ENCODE measurements at places on chromosomes 3 and 15.
A peak's percentile ranks its signal among the peaks of the same experiment; 100 is the strongest.

- DNase-seq = no peak
These were observed 41.9 kb downstream of the NMD3 start for GRCh38 chr3:161263057-161263456.

GRCh38 chr3:188439080-188439479 is 285.1 kb downstream of the LPP start:
- DNase-seq = peak; percentile 1

GRCh38 chr3:177481329-177481728 is 284.0 kb upstream of the TBL1XR1 start:
- DNase-seq = no peak

DNA sequence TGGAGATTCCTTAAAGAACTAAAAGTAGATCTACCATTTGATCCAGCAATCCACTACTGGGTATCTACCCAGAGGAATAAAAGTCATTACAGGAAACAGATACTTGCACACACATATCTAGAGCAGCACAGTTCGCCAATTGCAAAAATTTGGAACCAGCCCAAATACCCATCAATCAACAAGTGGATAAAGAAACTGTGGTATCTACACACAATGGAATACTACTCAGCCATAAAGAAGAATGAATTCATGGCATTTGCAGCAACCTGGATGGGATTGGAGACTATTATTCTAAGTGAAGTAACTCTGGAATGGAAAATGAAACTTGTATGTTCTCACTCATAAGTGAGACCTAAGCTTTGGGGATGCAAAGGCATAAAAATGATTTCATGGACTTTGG is 23.8 kb downstream of the SLC7A14 start:
- DNase-seq = no peak

GRCh38 chr15:60573936-60574335 is 95.0 kb upstream of the ICE2 start:
- DNase-seq = peak; percentile 65

- DNase-seq = no peak
These were observed 929.5 kb upstream of the ALCAM start for GRCh38 chr3:104437131-104437750.

DNA sequence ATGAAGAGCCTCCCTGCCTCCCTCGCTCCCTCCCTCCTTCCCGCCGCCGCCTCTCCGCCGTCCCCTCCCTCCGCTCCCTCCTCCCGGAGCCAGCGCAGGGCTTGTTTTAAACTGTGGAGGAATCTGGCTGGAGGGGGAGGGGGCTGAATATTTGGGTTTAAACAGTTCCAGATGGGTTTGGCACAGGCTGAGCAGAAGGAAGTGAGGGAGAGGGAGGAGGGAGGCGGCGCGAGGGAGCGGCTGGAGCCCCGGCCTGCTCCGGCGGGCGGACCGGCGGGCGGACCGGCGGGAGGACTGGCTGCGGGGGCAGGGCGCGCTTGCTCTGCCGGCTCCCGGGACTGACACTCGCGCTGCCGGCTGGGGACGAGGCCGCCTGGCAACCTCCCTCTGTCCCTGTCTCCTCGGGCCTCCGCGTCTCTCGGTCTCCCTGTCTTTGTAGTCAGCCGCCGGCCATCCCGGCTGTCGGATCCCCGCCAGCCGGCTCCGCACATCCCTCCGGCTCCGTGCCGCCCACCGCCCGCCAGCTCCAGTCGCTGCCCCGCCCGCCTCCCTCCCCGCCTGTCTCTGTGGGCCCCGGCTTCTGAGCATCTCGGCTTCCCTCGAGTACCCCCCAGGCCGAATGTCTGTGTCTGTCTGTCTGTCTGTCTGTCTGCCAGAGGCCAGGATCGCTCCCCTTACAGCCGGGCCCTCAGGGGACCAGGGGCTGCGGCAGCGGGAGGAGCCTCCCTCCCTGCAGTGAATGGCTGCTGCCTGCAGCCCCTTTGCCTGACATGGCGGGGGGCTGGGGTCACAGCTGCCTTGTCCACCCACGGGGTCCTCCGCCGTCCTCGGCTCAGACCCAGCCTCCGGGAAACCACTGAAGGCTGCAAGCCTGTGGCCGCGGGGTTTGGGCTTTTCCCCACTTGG is 7.6 kb downstream of the EPHB3 start:
- DNase-seq = no peak

DNA sequence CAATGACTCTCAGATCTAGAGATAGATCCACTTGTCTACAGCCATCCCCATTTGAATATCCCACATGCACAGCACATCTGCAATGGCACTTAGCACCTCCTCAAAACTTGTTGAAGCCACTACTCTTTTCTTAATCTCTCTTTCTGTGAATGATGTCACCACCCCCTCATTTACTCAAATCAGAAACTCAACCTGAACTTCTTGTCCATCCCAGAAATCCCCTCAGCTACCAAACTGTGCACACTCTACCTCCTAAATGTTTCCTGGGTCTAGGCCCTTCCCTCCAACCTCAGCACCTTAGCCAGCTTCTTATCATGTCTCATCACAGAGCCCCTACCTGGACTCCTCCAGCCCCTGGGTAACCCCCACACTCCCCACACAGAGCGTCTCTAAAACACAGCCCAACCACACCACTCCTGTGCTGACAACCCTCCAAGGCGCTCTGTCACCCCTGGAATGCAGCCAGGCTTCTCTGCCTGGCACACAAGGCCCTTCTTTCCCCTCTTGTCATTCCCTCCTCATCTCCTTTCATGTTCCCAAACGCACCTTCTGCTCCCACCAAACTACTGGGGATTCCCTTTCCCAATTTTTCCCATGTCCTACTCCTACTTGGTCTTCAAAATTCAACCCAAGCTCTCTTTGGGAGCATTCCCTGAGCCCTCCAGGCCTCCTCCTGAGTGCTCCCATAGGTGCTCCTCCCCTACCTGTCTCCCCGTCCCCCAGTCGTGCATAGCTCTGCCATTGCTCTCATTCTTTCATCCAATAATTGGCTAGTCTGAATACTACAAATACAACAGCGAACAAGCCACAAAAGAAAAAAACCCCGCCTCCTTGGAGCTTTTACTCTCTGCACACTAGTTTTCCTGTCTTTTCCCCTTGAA is 39.8 kb upstream of the ZBTB38 start:
- no peak for DNase-seq

DNA sequence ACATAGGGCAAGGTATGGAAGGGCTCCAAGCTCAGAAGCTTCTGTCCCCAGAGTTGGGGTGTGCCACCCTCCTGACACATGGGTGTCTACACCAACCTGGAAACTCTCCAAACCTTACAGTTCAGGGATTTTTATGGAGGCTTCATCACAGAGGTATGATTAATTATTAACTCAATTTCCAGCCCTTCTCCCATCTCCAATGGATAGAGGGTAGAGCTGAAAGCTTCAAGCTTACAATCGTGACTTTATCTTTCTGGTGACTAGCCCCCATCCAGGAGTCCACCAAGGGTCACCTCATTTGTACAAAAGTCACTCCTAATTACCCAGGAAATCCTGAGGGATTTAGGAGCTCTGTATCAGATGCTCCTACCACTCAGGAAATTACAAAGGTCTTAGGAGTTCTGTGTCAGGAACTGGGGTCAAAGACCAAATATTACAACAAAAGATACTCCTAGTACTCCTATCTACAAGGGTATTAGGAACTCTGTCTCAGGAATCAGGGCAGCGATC is 62.7 kb downstream of the TFDP2 start:
- no peak for DNase-seq

- no peak for DNase-seq
These were observed 1.8 kb downstream of the CXCR6 start for GRCh38 chr3:45944830-45945620.

GRCh38 chr3:69413551-69414207 is 27.8 kb upstream of the FRMD4B start:
- no peak for DNase-seq

DNA sequence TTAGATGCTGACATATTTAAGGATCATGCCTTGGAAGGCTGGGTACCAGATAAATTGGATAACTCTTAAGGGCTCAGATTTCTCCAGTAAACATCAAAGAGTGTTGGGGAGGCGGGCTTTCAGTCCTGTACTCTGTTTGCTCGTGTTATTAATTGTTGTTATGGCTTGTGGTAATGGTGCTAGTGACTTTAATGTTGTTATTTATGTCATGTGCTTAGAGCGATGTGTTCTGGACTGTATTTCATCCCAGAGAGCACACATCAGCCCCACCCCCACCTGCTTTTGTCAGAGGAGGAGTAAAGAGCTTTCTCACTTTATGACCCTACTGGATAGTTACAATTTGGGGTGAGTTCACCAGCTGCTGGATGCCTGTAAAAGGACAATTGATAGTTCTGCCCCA is 386.3 kb downstream of the EPHB1 start:
- DNase-seq = no peak

DNA sequence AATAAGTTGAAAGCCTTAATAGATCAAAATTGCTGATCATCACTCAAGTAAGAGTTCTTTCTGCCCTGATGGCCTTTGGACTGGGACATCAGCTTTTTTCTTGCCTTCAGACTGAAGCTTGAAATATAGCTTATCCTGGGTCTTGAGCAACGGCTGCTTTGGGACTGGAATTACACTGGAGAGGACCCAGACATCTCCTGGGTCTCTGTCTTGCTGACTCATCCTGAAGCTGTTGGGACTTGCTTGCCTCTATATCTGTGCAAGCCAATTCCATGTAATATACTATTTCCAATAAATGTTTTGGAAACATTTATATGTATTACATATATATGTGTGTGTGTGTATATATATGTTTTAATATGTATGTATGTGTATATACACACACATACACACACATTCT is 260.2 kb downstream of the PDZRN3 start:
- no peak for DNase-seq

DNA sequence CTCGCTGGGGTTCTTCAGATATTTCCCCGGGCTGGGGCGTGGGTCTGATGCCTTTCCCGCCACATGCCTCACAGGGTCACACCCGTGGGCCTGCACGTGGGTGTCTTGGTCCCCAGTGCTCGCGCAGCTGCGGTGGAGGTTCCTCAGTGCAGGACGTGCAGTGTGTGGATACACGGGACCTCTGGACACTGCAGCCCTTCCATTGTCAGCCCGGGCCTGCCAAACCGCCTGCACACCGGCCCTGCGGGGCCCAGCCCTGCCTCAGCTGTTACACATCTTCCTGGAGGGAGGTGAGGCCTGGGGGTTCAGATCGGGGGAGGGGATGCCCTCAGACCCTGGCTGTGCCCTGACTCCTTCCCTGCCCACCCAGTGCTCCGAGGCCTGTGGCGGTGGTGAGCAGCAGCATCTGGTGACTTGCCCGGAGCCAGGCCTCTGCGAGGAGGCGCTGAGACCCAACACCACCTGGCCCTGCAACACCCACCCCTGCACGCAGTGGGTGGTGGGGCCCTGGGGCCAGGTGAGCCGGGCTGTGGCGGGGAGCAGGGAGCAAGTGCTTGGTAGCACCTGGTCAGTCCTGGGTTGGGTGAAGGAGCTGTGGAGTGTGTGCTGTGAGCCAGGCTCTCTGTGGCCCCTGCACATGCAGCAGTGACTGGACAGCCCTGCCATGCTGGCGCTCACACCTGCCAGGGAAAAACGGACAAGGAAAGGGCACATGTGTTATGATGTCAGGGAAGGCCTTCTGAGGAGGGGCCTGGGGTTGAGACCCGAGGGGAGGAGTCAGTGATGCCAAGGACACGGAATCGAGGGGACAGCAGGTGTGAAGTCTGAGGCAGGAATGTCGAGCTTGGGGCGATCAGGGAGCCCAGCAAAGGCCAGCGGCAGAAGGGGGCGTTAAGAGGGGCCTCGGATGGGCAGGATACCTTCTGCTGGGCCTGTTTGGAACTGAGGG is 88.9 kb downstream of the TBC1D2B start:
- DNase-seq = no peak

- no peak for DNase-seq
These were observed 244.8 kb upstream of the IGF1R start for GRCh38 chr15:98403569-98403968.

- DNase-seq = no peak
These were observed 67.4 kb downstream of the GRIP2 start for GRCh38 chr3:14472471-14473351.

DNA sequence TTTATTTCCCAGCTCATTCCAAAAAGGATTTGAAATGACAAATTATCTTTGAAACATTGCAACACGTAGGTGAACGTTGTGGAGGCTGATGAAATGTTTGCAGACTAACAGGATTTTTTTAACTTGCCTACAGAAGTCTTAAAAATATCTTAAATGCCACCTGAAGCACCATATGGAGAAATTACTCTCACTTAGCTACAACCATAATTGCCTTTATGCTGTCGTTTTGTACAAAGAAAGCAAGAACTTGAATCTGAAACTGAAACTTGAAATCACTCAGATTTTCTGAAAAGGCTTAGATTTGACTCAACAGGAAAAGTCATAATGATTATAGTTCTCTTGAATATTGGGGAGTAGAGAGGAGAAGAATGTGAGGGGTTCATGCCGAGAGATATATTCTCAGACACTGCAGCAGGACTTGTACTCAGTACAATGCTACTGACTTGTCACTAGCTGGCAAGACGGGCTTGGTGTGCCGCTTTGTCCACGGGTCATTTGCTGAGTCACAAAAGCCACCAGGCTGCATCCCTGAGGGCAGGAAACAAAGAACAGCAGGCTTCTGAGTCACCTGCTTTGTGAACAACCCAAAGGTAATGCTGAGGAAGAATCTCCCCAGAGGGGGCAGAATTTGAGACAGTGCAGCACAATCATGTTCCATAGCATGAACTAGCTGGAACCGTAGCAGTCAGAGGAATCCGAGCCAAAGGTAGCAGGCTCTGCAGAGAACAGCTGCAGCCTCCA is 7.1 kb upstream of the FMN1 start:
- DNase-seq = peak; percentile 46

DNA sequence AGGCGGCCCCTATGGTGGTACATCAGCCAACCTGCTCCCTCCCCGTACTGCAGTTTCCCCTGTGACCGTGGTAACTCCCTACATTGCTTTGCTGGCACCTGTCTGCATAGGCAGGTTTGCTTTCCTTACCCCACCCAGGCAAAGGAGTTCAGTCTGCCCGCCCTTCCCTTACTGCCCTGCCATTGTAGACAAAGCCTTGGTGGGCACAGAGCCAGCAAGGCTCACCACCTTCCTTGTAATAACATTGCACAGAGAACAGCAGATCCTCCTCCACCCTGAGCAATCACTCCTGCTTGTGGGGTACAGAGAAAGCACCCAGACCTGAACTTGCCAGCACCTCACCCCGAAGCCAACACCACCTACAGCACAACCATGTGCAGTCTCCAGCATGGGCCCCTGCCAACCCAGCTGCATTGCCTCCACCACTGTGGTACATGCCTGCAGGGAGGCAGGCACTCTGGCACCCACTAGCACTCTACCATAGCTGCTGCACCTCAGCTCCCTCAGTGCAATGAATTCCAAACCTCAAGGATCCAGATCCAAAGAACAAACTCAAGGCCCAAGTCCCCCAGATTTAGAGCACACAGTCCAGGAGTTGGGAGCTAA is 192.7 kb upstream of the KCNMB2 start:
- DNase-seq = no peak

GRCh38 chr15:71592203-71592602 is 218.2 kb upstream of the NR2E3 start:
- DNase-seq = no peak

- DNase-seq = no peak
These were observed 361.9 kb upstream of the TRIM42 start for GRCh38 chr3:140315955-140316354.

DNA sequence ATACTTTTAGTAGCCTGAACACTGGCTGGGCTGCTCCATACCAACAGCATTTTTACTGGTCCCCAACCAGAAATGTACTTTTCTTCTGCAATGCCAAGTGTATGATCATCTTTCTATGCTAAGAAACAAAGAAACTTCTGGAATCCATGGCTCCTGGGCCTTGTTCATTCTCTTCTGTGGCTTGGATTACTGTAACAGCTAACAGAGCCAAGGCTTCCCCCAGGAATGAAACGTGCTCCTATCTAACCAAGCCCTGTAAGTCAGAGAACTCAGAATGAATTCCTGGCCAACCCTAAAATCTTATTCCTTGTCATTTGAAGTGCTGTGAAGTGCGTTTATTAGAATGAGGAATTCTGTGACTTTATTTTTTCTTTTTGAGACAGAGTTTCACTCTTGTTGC is 102.9 kb upstream of the RAD18 start:
- DNase-seq = no peak

Measured in stimulated activated naive CD4-positive, alpha-beta T cell treated with Interleukin-2 at 50 U/mL for 16 hours (primary cell).